ENCODE measurements at places on chromosomes 12 and 14.

DNA sequence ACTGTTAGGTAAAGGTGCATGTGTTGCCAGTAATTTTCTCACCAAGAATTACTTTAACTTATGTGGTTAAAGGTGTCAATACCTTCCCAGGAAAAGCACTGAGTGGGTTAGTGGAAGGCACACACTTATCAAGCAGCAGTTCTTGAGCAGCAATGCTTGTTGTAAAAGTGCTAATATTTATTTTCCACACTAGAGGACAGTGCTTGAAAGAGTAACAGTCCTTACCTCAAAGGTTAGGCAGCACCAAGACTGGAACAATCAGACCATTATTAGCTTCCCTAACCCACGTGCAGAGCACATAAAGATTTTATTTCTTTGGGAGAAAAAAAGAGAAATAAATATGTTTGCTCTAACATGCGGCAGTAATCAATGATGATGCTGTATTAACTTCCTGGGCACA, 48.8 kb upstream of the KRR1 start:
- DNase-seq = no peak

- no peak for DNase-seq
Measured at GRCh38 chr12:92786045-92786444, 83.3 kb downstream of the PLEKHG7 start.

GRCh38 chr12:66055837-66056319, 74.7 kb downstream of the LLPH start:
- DNase-seq = no peak

DNA sequence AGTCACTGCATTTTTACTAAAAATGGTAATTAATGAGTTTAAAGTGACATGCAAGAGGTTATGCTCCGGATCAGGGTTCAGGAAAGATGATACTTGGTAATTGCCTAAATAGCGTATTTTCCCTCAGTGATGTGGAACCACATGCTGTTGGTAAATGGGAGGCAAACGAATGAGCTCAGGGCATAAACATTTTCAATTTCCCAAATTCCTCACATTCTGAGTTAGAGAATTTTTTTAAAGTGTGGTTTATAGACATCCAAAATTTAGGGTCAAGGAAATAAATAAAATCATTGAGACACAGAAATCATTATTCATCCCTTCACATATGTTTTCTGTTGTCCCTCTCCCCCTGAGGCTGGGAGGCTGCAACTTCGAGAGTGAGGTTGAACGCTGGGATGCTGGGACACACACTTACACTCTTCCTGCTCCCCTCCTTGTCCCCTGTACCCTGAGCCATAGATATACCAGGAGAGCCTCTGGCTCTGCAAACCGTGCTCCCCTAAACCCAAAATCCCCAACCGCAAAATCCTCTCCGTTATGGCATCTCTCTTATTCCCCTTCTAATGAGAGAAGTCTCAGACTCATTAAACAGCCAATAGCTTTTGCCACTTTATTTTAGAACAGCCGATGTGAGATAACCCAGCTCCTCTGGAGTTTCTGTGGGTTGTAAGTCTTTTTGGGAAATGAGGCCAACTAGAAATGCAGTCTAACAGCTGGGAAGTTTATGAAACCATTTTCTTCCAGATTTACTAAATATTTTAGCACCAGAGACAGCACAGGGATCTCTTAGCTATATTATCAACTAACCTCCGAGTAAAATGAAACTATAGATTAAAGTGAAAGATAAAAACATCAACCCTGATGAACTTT, 21.4 kb upstream of the ADGRD1 start:
- DNase-seq = no peak

DNA sequence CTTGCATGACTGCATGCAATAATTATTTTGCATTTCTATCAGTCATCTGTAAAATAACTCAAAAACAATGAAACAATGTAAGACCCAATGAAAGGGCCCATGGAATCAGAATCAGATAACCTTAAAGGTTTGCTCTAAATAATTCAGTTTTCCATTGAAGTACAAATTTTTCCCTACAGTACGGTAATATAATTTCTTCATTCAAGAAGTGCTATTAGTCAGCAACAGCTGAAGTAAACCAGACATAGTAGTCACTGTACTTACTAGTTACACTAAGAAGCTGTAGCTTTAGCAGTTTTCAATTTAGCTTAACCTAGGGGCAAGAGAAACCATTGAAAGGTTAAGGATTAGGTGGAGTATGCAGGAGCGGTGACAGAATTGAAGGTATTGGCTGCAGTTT, 43.5 kb downstream of the BCAT1 start:
- DNase-seq = no peak

GRCh38 chr14:105929327-105930081, 403.1 kb downstream of the TMEM121 start:
- DNase-seq = no peak

DNA sequence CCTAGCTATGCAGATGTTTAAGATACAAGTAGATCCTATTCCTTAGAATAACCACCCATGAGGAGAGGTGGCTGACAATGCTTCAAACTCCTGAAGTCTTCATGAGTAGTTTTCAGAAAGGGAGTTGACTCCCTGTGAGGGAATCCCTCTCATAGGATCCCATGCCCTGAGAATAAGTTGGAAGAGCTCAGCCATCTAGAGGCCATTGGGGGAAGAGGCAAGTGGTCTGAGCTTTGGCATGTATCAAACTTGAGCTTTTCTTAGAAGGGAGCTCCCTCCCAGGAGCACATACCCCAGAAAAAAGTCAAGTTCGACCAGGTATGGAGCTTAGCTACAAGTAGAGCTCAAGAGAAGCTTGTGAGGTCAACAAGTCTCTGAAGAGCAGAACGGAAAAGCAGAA, 165.7 kb upstream of the RBM19 start:
- no peak for DNase-seq

- DNase-seq = no peak
Measured at GRCh38 chr12:94925206-94925605, 78.3 kb downstream of the NDUFA12 start.

DNA sequence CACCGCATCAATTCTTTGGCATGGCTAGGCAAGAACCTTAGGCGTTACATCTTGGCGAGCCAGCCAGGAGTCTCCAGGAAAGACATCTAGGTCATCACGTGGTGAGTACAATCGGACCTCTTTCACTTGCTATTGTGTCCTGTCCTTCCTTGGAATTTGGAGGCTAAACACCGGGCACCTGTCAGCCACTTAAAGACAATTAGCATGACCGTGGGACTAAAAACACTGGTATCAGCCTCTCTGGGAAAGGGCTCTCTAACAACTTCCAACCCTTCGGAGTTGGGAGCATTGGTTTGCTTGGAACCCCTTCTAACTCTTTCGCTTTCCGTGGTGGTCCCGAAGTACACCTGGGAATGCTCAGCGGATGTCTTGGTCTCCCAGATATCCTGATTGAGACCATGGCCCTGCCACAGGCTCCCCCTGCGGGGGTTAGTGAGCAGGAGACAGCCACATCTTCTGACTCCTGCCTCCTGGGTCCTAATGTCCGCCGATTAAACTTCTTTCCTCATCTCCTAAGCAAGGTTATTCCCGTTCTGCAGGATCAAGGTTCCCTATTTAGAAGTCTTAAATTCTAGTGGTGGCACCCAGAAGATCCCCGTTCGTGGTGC, 971.7 kb downstream of the FSCB start:
- DNase-seq = no peak

DNA sequence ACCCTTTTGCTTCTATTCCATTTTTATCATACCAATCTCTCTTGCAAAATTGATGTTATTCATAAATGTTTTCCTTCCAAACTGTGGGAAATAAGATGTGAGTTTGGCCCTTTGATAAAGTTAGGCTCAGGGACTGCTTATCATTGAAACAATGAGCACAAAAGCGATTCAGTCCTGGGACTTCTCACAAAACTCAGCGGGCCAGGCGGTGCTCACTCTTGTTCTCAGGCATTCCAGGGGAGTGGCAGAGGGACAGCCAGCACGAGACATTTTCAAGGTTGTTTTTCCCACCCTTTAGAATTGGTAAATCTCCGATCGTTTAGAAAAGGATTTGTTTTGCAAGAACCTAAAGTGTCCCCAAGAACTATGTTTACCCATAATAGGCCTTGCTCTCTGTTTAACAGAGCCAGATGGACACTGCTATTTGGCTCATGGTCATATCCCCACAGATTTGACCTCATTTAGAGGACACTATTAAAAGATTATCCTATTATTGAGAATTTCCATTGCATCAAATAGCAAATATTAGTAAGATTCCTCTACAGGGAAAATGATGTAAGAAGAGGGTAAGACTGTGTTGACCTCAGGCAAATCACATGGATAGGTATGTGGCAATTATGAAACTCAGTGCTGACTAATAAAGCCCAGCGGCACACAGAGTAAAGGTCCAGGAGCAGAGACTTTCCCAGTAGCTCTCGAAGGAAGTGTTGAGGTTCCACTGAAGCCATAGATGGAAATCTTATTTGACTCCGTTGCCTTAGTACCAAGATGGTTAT, 102.7 kb upstream of the USP44 start:
- no peak for DNase-seq

DNA sequence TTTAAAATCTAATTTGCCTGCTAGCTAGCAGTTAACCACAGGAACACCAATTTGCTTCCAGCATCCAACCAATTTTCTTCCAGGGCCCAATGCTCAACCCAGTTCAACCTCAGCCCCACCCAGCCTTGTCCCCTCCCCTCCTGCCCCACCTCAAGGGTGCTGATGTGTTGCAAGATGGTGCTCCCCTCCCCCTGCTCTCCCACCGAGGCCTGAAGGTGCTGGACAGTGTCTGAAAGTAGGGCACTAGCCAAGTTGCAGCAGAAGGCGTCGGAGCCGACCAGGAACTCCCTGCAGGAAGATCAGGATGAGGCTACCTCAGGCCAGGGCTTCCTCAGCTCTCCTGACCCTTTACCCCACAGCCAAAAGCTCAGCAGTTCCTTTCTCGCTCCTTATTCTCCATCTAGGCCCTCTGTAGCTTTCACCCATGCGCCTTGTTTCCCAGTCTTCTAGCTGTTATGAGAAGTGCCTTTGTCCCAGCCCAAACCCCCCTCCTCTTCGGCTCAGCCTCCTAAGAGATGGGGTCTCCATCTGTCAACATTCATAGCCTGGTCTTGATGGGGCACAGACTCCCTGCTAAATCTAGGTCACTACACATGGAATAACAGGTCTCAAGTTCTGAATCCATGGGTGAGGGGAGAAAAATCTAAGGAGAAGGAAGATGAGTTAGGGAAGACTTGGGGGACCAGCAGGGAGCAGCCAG, 3.6 kb downstream of the STAT6 start:
- DNase-seq = no peak

DNA sequence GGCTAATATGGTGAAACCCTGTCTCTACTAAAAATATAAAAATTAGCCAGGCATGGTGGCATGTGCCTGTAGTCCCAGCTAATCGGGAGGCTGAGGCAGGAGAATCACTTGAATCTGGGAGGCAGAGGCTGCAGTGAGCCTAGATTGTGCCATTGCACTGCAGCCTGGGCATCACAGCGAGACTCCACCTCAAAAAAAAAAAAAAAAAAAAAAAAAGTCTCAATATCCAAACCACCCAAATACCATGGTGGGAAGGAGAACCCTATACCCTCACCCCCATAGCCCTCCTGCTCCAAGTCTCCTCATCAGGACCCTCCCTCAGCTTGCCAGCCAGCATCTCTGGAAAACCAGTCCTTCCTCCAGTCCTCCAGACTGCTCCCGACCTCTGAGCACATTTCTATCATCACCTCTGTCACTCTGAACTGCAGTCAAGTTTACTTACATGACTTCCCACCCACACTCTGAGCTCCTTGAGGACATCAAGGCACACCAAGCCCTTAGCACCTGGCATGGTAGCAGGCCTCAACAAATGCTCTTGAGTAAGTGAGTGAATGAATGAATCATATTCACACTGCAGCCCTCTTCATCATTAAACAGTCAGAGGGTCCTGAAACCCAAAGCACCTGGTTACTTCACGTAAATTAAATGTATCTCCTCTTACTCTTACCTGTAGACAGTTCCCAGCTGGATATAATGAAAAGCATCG, 35.2 kb downstream of the NT5DC3 start:
- no peak for DNase-seq

DNA sequence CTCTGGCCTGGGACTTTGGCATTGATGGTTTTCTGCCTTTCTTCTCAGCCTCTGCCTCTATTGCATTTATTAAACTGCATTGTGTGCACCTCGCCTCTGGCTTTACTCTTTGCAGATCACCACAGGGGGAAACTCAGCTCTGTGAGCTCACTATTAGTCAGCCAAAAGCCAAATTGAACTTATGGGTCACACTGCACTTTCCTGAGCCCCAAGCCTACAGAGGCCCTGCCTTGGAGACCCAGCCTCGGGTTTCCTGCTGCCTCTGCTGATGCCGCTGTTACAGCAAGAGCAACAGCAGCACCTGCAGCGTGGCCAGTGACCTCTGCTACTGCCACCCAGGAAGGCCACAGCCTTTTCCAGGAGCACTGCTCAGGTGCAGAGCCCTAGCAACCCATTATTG, 122.5 kb downstream of the DAD1 start:
- DNase-seq = no peak

GRCh38 chr14:94474581-94475031, 1.4 kb downstream of the SERPINA9 start:
- no peak for DNase-seq

DNA sequence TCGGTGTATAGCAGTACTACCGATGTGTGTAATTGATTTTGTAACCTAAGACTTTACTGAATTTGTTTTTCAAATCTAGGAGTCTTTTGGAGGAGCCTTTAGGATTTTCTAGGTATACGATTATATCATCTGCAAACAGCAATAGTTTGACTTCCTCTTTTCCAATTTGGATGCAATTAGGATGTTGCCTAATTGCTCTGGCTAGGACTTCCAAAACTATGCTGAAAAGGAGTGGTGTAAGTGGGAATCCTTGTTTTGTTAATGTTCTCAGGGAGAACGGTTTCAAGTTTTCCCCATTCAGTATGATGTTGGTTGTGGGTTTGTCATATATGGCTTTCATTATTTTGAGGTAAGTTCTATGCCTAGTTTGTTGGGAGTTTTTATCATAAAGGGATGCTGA, 171.6 kb upstream of the PDE3A start:
- no peak for DNase-seq

- no peak for DNase-seq
Measured at GRCh38 chr12:99498756-99499155, 148.8 kb upstream of the GARIN6 start.

DNA sequence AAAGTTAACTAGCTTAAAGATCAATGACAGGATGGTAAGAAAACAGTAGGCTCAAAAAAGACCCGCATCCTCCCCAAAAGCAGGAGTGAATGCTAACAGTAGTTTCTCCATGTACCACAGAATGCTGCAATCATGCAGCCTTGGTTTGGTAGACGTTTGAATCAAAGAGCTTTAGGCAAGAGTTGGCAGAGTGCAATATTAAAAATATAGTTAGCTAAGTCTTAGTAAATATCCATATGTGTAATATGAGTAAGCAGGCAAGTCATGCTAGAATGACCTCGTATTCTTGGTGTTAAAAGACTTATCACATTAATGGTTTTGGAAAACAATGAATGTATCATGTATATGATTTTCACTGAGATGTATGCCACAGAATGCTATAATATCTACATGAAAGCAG, 18.8 kb upstream of the KLRF1 start:
- no peak for DNase-seq

GRCh38 chr12:103494051-103494733, 1.6 kb downstream of the C12orf42 start:
- DNase-seq = no peak

- DNase-seq = no peak
Measured at GRCh38 chr14:28966416-28967233, 200.0 kb downstream of the FOXG1 start.

Measured in hematopoietic multipotent progenitor cell treated with erythropoietin and hydrocortisone succinate and interleukin-3 and kit ligand, for 15 days (in vitro differentiated cells).